ENCODE measurements at places on chromosomes 1 and 21.

DNA sequence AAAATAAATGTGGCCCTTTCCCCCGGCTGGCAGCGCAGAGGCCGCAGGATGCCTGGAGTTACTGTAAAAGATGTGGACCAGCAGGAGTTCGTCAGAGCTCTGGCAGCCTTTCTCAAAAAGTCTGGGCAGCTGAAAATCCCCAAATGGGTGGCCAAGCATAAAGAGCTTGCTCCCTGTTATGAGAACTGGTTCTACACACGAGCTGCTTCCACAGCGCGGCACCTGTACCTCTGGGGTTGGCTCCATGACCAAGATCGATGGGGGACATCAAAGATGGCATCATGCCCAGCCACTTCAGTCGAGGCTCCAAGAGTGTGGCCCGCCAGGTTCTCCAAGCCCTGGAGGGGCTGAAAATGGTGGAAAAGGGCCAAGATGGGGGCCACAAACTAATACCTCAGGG is 95.9 kb downstream of the LRIG2 start:
- DNase-seq = no peak

- DNase-seq = no peak
Observed at GRCh38 chr1:184892116-184892515, 82.2 kb downstream of the NIBAN1 start.

GRCh38 chr1:50348449-50349241 is 74.6 kb downstream of the DMRTA2 start:
- no peak for DNase-seq

- DNase-seq = no peak
Observed at GRCh38 chr1:42133809-42134526, 19.2 kb upstream of the GUCA2B start.

DNA sequence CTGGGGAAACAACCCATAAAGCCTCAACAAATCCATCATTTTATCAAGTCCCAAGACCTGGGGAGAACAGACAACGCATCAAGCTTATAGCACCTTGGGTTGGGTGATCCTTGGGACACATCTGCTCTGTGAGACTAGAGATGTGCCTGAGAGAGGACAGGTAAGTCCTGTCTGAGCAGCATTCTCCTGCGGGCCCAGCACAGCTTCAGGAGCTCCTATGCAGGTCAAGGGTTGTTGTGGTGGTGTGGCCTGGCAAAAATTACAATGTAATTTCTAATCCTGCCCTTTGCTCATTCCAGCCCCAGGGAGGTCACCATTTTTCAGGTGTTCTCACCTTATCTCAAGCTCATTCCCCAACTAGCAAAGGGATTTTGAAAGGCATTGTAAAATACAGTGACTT is 608.1 kb upstream of the CAMK1G start:
- no peak for DNase-seq

DNA sequence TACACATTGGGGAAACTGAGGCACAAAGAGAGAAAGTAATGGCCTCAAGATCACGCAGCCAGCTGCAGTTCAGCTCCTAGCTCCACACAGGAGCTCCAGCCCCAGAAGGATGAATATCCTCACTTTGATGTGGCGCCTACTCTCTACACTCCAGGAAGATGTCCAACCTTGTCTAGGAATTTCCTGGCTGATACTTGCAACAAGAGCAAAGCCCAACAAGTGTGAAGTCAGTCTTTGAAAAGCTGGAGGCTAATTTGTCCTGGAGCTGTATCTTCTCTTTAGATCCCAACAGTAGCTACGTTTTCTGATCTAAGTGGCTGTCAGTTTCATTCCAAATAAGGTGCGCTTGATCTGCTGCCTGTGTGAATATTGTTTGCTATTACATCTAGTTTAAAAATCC is 344.9 kb downstream of the PTPRU start:
- no peak for DNase-seq

- no peak for DNase-seq
Observed at GRCh38 chr1:92989936-92990583, 28.8 kb upstream of the DIPK1A start.

DNA sequence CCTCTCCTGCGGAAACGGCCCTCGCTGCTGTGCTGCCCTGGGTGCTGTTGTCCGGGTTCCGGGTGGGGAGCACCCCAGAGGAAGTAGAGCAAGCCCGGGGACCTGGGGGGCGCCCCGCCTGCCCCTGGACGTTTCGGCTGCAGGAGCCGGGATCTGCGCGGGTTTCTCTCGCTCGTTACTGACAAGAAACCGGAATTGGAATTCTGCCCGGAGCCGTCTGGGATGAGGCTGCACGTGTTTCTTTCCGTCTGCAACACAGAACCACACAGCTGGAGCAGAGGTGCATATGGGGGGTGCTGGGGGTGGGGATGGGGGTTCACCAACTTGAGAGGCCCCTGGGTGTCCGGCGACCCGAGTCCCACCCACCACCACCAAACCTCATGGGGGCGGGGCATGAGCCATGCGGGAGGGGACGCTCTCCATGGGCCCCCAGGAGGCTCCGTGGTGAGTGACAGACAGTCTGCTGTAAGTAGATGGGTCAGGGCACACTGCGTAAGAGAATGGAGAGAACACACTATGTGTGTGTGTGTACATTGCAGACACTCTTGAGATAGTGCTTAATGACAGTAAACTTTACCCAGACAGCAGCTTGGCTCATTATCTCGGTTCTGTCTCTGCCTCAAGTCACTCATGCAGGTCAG is 261.4 kb upstream of the C1orf174 start:
- no peak for DNase-seq

All from activated T-helper 9 cell treated with anti-CD3 and anti-CD28 coated beads, Interleukin-2, amount 50 U/mL, for 16 hours (primary cell).